GM06990 (cell line): ENCODE measurements at places on chromosomes 2 and 18.

- DNase-seq, result no peak
Observed at GRCh38 chr2:169131587-169132512, 62.5 kb downstream of the DHRS9 start.

GRCh38 chr2:158714420-158714819 is 80.7 kb upstream of the DAPL1 start:
- DNase-seq, result no peak

- no peak for DNase-seq
Observed at GRCh38 chr2:121521359-121521758, 9.3 kb upstream of the RNU4ATAC start.

- DNase-seq, result no peak
Observed at GRCh38 chr2:172098287-172098649, 4.4 kb downstream of the DLX2 start.

DNA sequence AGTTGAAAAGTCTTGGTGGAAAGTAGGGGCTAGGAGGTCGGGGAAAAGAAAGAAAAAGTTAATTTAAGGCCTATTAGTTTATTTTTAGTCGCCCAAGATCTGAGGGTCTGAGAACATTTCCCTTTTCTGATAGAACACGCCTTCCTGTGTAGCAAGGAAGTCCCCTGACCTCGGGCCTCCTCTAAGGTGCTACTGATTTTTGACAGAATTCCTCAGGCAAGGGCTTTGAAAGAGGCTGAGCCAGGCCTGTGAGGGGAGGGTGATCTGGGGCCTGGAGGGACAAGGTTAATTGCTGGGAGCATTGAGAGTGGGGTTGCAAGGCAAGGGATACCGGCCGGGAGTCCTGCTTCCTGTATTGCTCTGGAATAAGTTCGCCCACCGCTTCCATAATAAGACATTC is 131.4 kb upstream of the MYCN start:
- DNase-seq, result no peak

DNA sequence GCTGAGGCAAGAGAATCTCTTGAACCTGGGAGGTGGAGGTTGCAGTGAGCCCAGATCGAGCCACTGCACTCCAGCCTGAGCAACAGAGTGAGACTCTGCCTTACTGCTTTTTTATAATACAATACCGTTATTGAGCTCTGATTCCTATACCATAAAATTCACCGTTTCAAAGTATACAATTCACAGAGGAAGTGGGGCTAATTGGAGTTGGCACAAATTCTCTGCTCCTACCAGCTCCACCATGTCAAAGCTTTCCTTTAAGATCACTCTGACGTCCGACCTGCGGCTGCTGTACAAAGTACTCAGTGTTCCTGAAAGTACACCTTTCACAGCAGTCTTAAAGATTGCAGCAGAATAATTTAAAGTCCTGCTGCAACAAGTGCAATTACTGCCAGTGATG is 29.6 kb upstream of the CYBRD1 start:
- no peak for DNase-seq

GRCh38 chr2:143530758-143531157 is 401.5 kb downstream of the ARHGAP15 start:
- DNase-seq, result no peak
